ENCODE measurements at places on chromosomes 4 and X. TPM values are rescaled to one million over a fixed set of nuclear protein-coding genes. Genes with fewer than 3 reads are reported as not detected.

DNA sequence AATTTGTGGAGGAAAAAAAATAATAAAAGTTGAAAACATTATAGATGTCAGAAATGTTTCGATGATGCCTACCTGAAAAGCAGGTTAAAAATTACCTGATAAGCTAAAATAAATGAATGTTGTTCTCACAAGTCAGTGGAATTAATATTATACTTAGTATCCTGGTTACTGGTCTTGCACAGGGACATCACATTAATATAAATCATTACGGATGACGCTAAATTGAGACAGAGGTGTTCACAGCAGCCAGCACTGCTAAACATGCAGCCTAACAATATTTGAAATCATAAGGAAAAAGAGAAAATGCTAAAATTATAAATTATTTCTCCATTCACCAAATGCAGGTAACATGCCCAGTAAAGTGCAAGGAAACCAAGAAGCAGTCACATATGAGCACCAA is 1130.0 kb downstream of the STPG2 start:
- H3K36me3 ChIP-seq = no peaks in the 10 kb centered on the region
- H3K4me1 ChIP-seq = no peaks in the 10 kb centered on the region
- no peak overlapping the region for H3K4me3 ChIP-seq
- no peak overlapping the region for H3K27ac ChIP-seq
- no peak for DNase-seq
- H3K27me3 ChIP-seq = no peaks in the 10 kb centered on the region

GRCh38 chrX:49284212-49284611 is 14.6 kb downstream of the PPP1R3F start:
- no peak for DNase-seq
- H3K4me1 ChIP-seq = no peaks in the 10 kb centered on the region
- no peaks in the 10 kb centered on the region for H3K36me3 ChIP-seq
- H3K27me3 ChIP-seq = no peaks in the 10 kb centered on the region

DNA sequence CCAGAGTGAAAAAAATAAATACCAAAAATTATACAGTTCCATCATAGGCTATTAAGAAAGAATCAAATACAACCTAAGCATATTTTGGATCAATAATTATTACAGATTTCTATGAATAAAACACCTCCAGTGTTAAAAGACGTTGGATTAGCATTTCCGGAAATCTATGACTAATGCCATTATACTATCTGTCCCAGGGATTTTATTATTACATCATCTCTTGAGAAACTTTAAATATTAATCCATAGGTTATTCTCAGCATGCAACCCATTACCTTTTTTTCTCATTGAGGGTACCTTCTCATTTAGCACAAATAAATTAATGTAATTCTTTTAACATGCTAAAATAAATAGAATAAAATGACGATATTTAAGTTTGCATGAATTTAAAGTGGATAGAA is 44.6 kb downstream of the CXorf58 start:
- H3K4me1 ChIP-seq = no peaks in the 10 kb centered on the region
- no peak for DNase-seq
- no peaks in the 10 kb centered on the region for H3K27me3 ChIP-seq
- no peaks in the 10 kb centered on the region for H3K36me3 ChIP-seq
- H3K4me3 ChIP-seq = no peak overlapping the region

- peak overlapping the region; percentile 16 for H3K4me3 ChIP-seq
- H3K27ac ChIP-seq = no peak overlapping the region
- no peaks in the 10 kb centered on the region for H3K36me3 ChIP-seq
- peaks cover 16% of the 10 kb centered on the region for H3K27me3 ChIP-seq
These were observed 575 bp downstream of the MAP7D2 start for GRCh38 chrX:20116087-20116576.

DNA sequence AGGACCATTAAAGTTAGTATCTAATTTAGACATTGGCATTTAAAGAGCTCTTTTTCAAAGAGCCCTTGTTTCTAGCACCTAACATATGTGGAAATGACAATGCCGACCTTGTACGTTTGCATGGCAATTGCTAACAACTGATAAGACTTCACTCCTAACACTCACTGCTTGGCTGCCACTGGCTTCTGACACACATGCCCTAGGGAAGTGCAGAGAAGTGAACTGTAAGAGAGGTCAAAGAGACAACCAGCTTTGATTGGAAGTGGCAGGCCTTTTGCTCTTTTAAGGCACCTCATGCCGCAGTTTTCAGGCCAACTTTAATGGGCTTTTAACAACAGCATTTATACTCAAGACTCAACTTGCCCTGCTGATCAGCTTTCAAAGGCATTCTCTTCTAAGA is 158.4 kb downstream of the RAB28 start:
- no peaks in the 10 kb centered on the region for H3K4me1 ChIP-seq
- H3K27ac ChIP-seq = no peak overlapping the region

- peaks cover 2% of the 10 kb centered on the region for H3K4me1 ChIP-seq
- no peaks in the 10 kb centered on the region for H3K36me3 ChIP-seq
- DNase-seq = peak; percentile 68
- peaks cover 64% of the 10 kb centered on the region for H3K27me3 ChIP-seq
These were observed 5.6 kb downstream of the PRDM8 start for GRCh38 chr4:80202741-80203553.

FRAS1 gene
- 20.2 TPM for total RNA-seq

- no peaks in the 10 kb centered on the region for H3K4me1 ChIP-seq
- no peaks in the 10 kb centered on the region for H3K27me3 ChIP-seq
- DNase-seq = no peak
- H3K4me3 ChIP-seq = no peak overlapping the region
- H3K27ac ChIP-seq = no peak overlapping the region
- H3K36me3 ChIP-seq = no peaks in the 10 kb centered on the region
These were observed 39.3 kb upstream of the HPGD start for GRCh38 chr4:174561560-174561959.

DNA sequence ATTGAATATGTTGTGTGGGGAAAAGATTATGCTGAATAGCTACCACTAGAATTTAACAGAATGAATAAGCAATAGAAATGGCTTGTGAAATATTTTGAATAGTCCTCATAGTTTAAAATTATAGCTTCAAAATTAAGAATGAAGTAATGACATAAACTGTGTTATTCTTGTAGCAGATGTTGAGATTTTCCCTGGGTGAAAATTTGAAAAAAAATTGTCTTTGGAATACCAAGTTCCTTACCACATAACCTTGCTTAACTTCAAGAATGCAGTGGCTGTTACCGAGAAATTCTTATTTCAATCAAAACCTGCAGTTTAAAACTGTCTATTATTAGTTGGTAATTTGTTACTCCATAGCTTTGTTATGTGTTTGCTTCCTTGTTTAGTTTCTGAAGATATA is 1268.6 kb downstream of the RAPGEF2 start:
- no peaks in the 10 kb centered on the region for H3K4me1 ChIP-seq
- H3K27me3 ChIP-seq = no peaks in the 10 kb centered on the region
- H3K4me3 ChIP-seq = no peak overlapping the region
- no peak overlapping the region for H3K27ac ChIP-seq
- H3K36me3 ChIP-seq = no peaks in the 10 kb centered on the region

- H3K4me3 ChIP-seq = no peak overlapping the region
- no peak overlapping the region for H3K27ac ChIP-seq
- DNase-seq = no peak
- no peaks in the 10 kb centered on the region for H3K4me1 ChIP-seq
- H3K27me3 ChIP-seq = no peaks in the 10 kb centered on the region
These were observed 115.6 kb upstream of the SCML1 start for GRCh38 chrX:17621566-17622270.

MGAT4D gene
- total RNA-seq = not detected

GRCh38 chr4:126465341-126465740 is 1150.6 kb downstream of the FAT4 start:
- H3K4me1 ChIP-seq = no peaks in the 10 kb centered on the region
- no peaks in the 10 kb centered on the region for H3K36me3 ChIP-seq
- H3K4me3 ChIP-seq = no peak overlapping the region

- H3K4me1 ChIP-seq = peaks cover 4% of the 10 kb centered on the region
- H3K27me3 ChIP-seq = no peaks in the 10 kb centered on the region
- no peak overlapping the region for H3K27ac ChIP-seq
- H3K36me3 ChIP-seq = peaks cover 27% of the 10 kb centered on the region
- H3K4me3 ChIP-seq = no peak overlapping the region
- no peak for DNase-seq
These were observed 4.9 kb upstream of the TXK start for GRCh38 chr4:48138936-48139335.

GRCh38 chr4:33091961-33092360 is 2371.8 kb downstream of the PCDH7 start:
- H3K27me3 ChIP-seq = no peaks in the 10 kb centered on the region
- H3K27ac ChIP-seq = no peak overlapping the region
- H3K4me3 ChIP-seq = no peak overlapping the region
- no peaks in the 10 kb centered on the region for H3K36me3 ChIP-seq
- no peak for DNase-seq
- no peaks in the 10 kb centered on the region for H3K4me1 ChIP-seq

DNA sequence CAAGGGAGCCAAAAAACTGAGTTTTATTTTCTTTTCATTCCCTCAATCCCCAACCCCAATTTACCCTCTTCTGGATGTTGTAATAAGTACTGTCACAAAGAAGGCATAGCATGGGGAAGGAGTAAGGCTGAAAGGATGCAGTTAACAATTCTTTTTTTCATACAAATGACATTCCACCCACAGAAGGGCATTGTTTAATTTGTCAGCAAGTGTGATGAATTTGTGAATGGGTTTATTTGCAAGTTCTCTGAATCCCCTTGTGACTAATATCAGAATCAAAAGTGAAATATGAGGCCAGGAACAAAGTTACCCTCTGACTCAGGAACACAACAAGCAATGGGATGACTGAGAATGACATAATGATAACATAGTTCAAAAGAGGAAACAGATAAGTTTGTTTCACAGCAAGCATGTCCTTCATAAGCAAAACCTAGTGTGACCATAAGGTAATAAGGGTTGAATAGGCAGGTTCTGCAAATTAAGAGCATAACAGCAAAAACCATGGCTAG is 2.1 kb downstream of the GEMIN8 start:
- H3K36me3 ChIP-seq = no peaks in the 10 kb centered on the region
- peaks cover 6% of the 10 kb centered on the region for H3K4me1 ChIP-seq
- no peaks in the 10 kb centered on the region for H3K27me3 ChIP-seq
- H3K4me3 ChIP-seq = no peak overlapping the region
- peak overlapping the region; percentile 11 for H3K27ac ChIP-seq
- DNase-seq = no peak

DNA sequence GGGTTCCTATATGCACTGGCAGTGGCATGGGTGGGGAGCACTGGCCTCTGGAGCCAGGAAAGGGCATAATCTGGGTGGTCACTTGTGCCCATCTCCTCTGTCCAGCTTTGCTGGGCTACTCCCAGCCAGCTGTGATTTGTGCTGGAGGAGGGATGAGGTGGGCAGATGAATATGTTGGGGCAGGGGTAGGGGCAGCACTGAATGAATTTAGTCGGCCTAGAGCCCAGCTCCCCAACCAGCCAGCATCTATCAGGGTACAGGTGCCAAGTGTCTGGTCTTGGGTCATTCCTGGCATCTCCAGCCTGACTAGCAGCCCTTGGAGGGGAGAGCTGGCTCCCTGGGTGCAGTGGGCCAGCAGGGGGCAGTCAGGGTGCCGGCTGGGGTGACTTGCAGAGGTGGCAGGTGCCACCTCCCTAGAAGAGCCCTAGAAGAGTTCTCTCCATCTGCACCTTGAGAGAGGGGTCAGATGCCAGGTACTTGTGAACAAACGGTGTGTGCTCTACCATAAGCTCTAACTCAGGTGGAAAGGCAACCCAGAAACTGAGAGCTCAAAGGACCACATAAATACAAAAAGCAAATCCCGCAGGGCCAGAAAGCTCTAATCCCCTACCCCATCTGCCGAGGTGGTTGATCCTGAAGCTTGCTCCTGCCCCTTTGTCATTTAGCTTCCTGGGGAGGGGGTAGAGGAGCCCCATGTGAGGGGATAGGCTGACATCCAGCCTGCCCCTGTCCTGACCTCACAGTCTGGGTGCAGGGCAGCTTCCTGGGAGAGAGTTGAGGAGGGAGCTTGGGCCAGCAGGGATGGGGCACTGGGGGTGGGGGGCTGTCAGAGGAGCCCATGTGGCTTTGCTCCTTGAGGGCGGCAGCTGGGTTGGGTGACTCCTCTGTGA is 2.2 kb downstream of the SORCS2 start:
- no peak overlapping the region for H3K27ac ChIP-seq
- H3K4me1 ChIP-seq = peaks cover 4% of the 10 kb centered on the region
- no peaks in the 10 kb centered on the region for H3K36me3 ChIP-seq
- H3K27me3 ChIP-seq = peaks cover 43% of the 10 kb centered on the region
- peak; percentile 90 for DNase-seq

DNA sequence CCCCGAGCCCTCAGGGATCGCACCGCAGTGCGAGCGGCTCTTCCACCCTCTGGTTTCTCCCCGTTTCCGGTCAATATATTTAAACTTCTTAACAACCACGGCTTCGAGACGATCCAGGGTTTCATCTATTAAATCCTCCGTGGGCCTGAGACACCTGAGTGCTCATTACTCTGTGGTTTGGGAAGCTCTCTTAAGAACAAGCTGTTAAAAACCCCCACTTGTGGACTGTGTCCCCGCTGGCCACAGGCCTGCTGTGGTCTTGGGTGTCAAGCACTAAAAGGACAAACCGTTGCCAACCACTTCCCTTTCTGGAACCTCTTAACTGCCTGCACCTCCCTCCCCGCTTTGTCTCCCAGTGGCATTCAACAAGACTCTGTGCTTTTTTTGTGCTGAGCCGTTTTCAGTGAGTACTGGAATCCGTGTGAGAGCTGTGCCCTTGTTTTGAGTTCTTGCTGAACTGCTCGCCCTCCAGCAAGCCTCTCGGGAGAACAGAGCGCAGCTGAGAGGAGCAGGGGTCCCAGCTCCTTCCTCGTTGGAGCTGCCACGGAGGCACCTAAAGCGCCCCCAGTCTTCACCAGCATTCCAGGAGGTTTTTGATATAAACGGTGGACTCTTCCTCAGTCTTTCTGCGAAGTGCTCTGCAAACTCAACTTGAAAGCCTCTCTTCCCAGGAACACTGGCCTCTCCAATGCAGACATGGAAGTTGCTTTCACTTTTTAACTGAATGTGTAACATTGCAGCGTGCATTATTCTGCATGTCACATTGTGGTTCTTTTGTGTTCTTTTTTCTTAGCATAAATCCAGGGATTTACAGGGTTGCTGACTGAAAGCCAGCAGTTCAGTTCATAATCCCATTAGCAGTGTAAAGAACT is 691 bp upstream of the IGFBP7 start:
- peak overlapping the region; percentile 81 for H3K4me3 ChIP-seq
- H3K4me1 ChIP-seq = peaks cover 28% of the 10 kb centered on the region
- no peaks in the 10 kb centered on the region for H3K27me3 ChIP-seq
- DNase-seq = peak; percentile 69
- no peaks in the 10 kb centered on the region for H3K36me3 ChIP-seq
- peak overlapping the region; percentile 93 for H3K27ac ChIP-seq

GRCh38 chr4:60657807-60658206 is 542.3 kb upstream of the ADGRL3 start:
- no peaks in the 10 kb centered on the region for H3K27me3 ChIP-seq
- no peak for DNase-seq
- no peaks in the 10 kb centered on the region for H3K4me1 ChIP-seq

DNA sequence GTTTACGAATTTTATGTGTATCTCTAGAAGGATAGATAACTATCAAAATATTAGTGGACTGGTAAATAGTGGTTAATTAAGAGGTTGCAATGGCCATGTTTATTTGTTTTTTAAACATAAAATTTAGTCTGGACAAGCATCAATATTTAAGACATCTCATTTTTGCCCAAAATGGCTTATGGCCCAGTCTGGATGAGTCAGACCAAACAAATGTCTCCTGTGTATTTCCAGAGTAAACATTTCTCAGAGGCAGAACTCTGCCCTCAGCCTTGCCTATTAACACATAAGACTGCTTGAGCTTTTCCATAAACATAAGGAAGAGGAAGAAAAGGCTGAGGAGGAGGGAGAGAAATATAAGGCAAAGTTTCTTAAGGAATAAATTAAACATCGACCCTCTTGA is 277.1 kb upstream of the DIAPH2 start:
- H3K4me3 ChIP-seq = no peak overlapping the region
- H3K36me3 ChIP-seq = no peaks in the 10 kb centered on the region
- no peak for DNase-seq
- no peaks in the 10 kb centered on the region for H3K27me3 ChIP-seq
- no peaks in the 10 kb centered on the region for H3K4me1 ChIP-seq
- H3K27ac ChIP-seq = no peak overlapping the region

BST1 gene
- 11.0 TPM for total RNA-seq

Measured in upper lobe of right lung (tissue), 1 donor.